Right atrium auricular region (tissue), 2 donors: ENCODE measurements at places on chromosomes 16 and 17. TPM values are rescaled to one million over a fixed set of nuclear protein-coding genes. Genes with fewer than 3 reads are reported as not detected.

Gene STH
- not detected for total RNA-seq

GRCh38 chr17:47670064-47670463 is 20.3 kb downstream of the KPNB1 start:
- DNase-seq, result no peak

DNA sequence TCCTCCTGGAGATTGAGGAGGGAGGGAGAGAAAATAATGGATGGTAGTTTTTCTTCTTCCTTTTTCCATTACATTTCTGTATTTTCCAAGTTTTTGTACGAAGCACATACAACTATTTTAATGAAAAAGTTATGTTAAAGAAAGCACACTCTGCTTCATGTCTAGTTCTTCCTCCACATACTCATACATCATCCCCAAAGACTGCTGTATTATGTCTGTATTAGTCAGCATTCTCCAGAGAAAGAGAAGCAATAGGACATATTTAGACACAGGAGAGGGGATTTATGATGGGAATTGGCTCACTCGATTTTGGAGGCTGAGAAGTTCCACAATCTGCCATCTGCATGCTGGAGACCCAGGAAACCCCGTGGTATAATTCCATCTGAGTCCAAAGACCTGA is 10.1 kb upstream of the ACSM2A start:
- DNase-seq, result no peak

DNA sequence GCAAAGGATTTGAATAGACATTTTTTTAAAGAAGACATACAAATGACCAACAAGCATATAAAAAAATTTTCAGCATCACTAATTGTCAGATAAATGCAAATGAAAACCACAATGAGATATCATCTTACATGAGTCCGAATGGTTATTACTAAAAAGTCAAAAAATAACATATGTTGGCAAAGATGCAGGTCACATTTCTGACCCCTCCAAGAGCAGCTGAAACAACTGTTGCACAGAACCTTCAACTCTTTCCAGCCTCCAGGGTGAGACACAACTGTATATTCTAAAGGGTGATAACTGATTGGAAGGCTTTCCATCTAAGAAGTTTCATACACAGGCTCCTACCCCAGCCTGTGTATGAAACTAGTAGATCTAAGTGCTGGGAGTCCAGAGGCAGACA is 51.9 kb downstream of the SLFN5 start:
- no peak for DNase-seq

- peak; percentile 64 for DNase-seq
Observed at GRCh38 chr16:1414532-1415260, at the start of gene UNKL. Gene UNKL, minus strand, starts transcription at chr16:1414704. Its CDS starts 13 bp downstream, at chr16:1414691.

DNA sequence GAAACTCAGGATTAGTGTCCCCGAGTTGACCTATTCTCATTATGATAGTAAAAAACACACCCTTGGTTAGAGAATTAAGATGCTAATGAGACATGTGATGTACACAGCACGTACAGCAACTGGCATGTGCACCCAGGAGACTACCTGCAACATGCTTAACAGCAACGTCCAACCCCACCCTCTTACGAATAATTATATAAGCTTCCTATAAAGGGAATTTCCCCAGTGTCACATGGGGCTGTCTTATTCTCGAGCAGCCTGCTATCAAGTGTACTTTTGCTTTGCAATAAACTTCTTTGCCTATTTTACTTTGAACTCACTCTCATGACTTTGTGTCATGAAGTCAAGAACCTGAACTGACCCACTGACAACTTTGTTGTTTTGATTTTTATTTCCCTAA is 62.4 kb upstream of the PMFBP1 start:
- DNase-seq, result no peak

Gene FGF11
- 18.6 TPM for total RNA-seq

Gene SLC5A11
- total RNA-seq, result not detected
